Activated CD4-positive, alpha-beta T cell treated with anti-CD3 and anti-CD28 coated beads for 1 hour (primary cell): ENCODE measurements at places on chromosomes 4 and X.

DNA sequence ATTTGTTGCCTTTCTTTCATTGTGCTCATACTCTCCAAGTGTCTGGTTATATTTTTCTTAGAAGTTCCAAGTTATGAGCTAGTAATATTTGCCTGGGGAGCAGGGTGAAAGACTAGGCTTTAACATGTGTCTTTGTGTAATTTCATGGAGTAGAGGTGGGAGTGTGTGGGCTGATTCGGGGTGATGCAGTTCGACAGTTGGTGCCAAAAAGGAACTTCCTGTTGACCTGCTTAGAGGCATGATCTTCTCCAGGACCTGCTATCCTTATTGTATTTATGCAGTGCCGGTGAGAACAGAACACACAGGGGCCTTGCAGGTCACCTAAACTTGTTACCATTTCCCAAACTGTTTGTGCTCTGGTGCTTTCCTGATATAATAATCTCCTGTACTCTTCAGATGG, 21.2 kb downstream of the USP53 start:
- DNase-seq: no peak

DNA sequence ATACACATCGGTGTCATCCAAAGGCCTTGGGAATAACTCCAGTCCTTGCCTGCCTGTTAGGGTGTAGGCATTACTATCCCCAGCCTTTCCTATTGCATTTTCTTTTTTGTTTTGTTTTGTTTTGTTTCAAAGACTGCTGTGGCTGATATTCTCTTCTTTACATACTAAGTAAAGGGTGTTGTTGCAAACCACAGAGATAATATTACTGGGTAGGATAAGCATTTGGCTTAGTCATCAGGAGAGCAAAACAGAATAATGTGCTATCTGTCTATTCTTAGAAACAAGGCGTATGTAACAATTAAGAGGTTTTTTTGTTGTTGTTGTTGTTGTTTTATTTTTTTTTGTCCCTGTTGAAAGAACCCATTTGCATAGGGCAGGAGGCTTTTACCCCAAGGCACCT, 41.8 kb downstream of the UGT2B28 start:
- DNase-seq: no peak

DNA sequence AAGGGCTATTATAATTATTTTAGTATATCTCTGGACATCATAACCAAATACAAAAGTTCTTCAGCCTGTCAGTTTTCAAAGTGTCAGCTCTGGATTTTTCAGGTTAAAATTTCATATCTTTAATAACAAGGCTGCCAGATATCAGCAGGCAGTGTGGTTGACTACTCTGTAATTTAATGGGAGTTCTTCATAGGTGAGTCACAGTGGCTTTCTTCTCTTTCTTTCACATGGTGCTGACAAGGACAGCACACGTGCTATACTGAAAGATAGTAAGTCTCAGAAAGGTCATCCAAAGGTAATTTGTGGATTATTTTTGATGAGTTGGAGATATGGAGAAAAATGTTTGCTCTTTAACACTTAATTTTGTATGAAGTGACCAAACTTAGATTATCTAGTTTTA, 43.2 kb downstream of the GALNT7 start:
- no peak for DNase-seq

DNA sequence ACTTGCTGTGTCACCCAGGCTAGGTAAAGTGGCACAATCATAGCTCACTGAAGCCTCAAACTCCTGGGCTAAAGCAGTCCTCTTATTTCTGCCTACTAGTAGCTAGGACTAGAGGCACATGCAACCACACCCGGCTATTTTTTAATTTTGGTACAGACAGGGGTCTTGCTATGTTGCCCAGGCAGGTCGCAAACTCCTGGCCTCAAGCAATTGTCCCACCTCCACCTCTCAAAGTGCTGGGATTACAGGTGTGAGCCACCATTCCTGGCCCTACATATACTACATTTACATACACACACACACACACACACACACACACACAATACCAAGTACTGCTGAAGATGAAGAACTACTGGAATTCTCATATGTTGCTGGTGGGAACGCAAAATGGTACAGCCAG, 26.9 kb downstream of the SMIM31 start:
- DNase-seq: no peak

DNA sequence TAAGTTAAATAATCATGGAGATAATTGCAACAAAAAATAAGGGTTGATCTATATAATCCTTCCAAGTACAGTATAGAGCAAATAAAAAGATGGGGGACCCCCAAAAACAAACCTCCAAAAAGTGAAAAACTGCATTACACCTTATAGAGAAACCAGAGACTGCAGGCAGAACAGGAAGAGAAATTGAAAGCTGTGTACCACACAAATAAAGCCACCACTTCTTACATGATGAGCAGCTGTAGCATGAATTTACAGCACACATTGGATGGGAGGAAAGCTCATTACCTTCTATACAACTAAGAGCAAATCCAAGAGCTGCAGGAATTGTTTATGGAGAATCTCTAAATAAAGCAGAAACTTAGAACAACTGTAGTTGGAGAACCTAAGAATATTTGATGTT, 152.4 kb upstream of the PDE5A start:
- DNase-seq: no peak

DNA sequence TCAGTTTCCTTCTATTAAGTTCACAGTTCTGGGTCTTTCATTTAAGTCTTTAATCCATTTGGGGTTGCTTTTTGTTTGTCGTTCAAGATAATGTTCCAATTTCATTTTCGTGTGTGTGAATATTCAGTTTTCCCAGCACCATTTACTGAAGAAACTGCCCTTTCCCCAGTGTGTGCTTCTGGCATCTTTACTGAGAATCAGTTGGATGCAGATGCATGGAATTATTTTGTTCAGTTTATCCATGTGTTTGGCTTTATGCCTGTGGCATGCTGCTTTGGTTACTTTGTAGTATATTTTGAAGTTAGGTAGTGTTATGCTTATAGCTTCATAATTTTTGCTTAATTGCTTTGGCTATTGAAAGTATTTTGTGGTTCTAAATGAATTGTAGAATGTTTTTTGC, 163.8 kb upstream of the HDX start:
- DNase-seq: no peak

DNA sequence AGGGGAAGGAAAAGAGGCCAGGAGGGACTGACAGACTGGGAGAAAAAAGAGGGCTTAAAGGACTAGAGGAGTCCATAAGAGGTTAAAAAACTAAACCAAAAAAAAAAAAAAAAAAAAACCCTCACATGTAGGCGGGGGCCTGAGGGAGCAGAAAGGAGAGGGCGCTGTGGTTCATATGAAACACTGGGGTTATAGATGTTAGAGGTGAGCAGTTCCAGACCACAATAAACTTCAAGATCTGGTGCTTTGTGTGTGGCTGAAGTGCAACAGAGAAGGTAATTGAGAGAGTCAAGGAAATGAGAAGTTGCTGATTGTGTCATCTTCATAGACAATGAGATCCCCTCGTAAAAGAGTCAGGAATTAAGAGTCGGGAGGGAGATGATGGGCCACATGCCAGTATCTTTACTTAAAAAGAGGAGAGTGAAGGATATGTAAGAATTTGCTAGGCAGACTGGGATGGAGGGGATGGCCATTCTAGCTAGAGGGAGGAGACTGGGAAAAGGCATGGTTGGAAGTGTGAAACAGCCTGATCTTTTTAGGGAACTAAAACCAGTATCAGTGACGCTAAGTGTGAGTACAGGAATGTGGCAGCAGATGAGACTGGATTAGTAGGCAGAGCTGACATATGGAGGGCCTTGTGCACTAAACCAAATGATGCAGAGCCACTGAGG, 18.4 kb upstream of the OGT start:
- DNase-seq: no peak

DNA sequence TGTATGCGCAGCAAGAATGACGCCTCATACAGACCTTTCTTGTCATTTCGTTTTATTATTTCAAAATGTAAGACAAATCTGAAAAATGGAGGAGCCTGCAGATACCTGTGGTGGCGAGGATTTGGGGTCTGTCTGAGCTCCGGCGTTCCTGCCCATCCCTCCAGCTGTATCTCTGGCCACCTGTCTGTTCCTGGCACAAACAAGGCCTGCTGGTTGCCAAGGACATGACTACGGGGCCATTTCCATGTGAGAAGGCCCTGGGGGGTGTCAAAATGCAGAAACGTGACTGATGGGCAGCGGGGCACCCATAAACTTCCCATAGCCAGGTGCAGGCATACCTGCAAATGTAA, 591 bp upstream of the TSPAN7 start:
- no peak for DNase-seq

DNA sequence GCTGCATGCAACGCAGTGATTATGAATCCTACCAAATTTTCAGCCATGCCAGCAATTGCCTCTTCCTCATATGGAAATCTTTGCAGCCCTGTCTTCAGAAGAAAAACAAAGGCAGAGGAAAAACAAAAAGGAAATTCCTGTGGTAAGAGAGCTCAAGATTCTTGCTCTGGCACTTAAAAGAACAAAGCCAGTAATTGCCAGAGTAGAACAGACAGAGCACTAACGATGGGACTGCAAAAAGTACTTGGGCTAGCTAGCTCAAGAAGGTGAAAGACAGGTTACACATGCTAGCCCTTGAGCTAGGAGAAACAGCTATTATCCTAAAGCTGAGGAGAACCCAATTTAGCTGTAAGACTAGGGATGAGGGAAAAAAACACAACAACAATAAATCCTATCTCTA, 582.3 kb downstream of the KCNIP4 start:
- DNase-seq: no peak

- DNase-seq: no peak
Observed at GRCh38 chrX:110201799-110202198, 116.1 kb downstream of the AMMECR1 start.

- DNase-seq: no peak
Observed at GRCh38 chrX:9293051-9293496, 171.8 kb upstream of the TBL1X start.

- no peak for DNase-seq
Observed at GRCh38 chr4:3310301-3311094, 17.7 kb downstream of the RGS12 start.

- no peak for DNase-seq
Observed at GRCh38 chrX:47447607-47448006, 35.4 kb downstream of the ZNF41 start.

- no peak for DNase-seq
Observed at GRCh38 chr4:113745711-113746110, 15.8 kb downstream of the CAMK2D start.

DNA sequence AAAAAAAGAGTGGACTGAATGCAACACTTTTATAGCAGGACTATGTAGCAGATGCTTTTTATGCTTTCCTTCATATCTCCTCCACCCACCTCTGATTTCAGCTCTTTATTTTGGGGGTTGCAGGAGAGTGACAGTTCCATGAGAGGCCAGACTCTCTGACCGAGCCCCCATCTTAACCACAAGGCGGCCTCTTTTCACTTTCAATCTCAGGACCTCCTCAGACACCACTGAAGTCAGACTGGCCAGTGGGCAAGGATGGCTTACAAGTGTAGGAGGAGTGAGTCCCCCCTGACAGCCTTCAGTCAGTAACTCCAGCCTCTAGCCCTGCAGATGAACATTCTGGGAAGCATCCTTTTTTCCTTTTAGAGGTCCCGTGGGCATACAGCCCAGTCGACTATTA, 140.8 kb downstream of the FRAS1 start:
- no peak for DNase-seq

GRCh38 chrX:143472347-143472938, 44.8 kb downstream of the SPANXN3 start:
- no peak for DNase-seq

GRCh38 chrX:71922686-71923085, 12.0 kb downstream of the NHSL2 start:
- DNase-seq: no peak

DNA sequence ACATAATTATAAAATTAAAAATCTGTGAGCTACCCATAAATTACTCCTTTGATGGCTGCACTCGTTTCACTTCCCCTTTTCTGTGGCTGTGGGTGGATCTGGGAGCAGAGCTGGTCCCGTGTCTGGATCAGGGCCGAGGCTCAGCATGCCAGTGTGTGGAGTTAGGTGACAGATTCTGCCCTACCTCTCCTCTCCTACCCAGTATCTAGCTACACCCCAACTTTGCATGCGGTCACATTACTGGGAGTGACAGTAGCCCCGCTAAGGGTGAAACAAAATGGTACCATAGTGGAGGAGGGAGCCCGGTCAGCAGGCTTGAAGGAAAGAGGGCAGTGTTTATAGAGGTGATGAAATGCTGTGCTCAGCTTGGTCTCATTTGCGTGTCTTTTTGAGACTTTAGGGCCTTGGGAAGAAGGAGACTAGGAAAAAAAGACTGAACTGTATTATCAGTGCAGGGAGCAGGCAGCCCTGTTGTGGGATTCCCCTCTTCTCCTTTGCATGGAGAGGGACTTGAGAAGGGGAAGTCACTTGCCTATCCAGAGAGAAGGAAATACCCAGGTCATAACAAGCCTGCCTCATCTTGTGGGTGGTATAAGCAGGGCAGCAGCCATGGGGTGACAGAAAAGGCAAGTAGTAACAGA, 48.4 kb downstream of the ARHGAP10 start:
- no peak for DNase-seq

GRCh38 chr4:136751556-136751955, 780.7 kb downstream of the PCDH18 start:
- DNase-seq: no peak

GRCh38 chr4:3403348-3403906, 38.3 kb upstream of the HGFAC start:
- no peak for DNase-seq

DNA sequence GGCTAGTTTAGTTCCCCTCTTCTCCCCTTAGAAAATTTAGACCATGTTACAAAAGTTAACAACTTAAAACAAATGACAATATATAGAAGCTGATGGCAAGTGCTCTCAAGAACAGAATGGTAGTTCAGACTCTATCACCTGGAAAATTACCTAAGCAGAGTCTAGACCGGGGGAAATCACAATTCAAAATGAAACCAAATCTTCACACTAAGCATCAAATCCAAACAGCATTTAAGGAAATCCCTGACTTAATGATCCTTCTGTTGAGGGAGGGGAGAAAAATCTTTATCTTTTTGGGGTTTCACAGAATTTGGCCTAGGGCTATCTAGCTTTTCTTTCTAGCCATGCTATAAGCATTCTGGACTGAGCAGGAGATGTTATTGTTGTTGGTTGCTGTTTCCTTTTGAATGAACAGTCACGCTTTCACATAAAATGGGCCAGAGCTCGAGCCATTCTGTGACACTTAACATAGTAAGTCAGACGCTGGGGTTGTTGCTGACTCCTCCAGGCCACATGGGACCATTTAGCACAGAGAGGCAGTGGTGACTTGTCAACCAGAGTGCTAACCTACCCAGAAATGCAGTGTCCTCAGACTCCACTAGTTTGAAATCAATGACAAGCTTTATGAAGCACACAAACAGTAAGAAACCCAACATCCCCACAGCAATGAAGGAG, 16.0 kb upstream of the LSM6 start:
- no peak for DNase-seq

DNA sequence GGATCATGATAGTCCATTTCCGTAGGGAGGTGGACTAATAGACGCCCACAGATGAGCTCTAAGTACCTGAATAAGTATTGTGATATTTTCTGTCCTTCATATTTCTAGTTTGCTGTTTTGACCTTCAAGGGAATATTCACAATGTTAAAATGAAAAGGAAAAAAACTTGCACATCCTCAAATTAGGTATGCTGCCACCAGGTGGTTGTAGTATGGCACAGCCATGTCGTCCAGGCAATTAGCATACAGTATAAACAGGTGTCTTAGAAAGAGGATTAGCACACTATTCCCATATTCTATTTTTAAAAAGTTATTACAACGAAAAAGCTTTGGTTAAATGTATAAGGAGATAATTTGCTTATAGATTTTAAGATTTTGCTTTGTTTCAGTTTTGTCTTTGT, 802.0 kb downstream of the RPA4 start:
- no peak for DNase-seq
